ENCODE measurements at places on chromosomes 13 and 19.
A peak's percentile ranks its signal among the peaks of the same experiment; 100 is the strongest.

GRCh38 chr19:46861691-46862502, 1.1 kb downstream of the ARHGAP35 start:
- DNase-seq = no peak

GRCh38 chr19:1608359-1609102, 3.3 kb upstream of the UQCR11 start:
- DNase-seq = no peak

- no peak for DNase-seq
Observed at GRCh38 chr13:97582170-97582569, 148.2 kb downstream of the RAP2A start.

DNA sequence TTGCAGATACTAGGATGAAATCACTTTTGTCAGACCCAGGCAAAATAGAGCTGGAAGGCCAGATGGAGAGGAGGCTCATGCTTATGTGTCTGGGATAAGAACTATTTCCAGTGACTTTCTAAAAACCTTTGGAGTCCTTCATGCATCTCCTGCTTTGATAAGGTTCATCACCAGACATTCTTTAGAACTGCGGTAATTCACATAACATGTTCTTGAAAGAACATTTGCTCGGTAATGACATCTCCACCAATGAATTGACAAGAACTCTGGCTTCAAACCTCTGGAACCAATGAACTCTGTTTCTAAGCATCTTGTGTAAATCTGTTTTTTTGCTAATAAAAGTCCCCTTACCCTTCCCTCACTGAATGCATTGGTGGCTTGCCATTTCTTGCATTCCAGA, 112.0 kb upstream of the KL start:
- no peak for DNase-seq

GRCh38 chr13:108155185-108156106, 59.9 kb downstream of the LIG4 start:
- DNase-seq = peak; percentile 40

DNA sequence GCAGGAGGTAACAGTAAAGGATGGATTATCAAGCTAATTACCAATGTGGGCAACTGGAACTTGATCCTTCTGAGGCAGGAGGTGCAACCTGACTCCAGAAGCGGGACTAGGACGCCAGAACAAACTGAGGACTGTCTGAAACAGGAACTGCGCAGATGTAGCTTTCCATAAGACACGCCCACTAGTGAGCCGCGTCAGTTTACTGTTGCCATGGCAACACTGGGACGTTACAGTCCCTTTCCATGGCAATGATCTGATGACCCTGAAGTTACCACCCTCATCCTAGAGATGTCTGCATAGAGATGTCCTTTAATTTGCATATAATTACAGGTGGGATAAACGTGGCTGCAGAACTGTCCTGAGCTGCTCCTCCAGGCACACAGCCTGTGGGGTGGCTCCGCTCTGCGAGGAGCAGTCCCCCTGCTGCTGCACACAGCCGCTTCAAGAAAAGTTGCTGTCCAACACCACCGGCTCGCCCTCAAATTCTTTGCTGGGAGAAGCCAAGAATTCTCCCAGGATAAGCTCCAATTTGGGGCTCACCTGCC, 816.6 kb downstream of the UQCRFS1 start:
- DNase-seq = no peak

DNA sequence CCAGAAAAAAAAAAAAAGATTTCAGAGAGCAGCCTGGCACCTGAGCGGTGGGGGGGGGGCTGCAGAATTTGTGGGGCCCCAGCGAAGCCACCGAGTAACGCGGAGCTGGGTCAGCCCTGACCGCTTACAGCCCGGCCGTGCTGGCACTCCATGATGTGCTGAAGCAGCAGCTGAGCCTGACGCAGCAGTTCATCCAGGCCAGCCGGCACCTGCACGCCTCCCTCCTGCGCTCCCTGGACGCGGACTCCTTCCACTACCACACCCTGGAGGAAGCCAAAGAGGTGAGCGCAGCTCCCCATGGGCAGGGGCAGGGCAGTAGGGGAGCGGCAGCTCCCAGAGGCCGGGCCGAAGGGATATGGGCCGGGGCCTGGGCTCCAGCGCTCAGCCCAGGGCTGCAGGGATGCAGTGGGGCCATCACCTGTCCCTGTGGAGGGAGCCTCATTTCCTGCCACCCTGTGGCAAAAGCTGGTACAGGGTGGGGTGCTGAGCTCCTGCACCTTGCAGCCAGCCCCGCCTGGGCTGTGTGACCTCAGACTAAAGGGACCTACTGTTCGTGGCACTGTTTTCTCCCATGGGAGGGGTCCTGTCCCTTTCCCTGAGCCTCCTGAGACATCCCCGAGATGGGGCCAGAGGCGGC, 18.3 kb downstream of the C19orf44 start:
- DNase-seq = no peak

DNA sequence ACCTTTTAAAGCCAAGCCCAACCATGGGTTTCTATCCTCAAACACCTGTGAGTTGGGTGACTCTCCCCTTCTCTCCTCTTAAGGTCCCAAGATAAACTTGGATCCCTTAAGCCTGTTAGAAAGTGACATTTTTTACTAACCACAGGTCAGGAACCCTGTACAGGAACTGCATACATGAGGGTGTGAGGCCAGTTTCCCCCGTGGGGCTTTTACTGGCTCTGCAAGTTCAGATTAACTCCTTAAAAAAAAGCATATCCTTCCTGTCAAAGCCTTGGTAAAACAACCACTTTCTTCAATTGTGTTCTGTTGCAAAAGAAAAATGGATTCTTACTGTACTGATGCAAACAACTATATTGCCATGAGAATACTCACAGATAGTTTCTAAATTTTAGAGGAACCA, 2638.7 kb upstream of the PCDH20 start:
- DNase-seq = no peak

DNA sequence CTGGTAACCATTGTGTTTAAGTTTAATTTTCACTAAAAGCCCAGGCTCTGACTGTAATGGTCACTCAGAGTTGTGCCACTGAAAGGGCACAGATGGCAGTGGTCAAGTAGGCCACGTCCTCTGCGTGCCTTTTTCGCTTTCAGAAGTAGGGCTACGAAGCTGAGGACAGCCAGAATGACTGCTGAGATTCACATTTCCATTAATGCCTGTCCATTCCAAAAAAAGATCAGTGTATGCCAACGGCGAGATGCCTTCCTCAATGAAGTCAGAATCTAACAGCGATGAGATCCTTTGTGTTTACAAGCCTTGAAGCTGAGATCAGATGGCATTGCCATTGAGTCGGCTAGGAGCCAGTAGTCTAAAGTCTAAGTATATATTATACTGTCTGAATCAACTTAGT, 311.3 kb downstream of the FGF14 start:
- no peak for DNase-seq

DNA sequence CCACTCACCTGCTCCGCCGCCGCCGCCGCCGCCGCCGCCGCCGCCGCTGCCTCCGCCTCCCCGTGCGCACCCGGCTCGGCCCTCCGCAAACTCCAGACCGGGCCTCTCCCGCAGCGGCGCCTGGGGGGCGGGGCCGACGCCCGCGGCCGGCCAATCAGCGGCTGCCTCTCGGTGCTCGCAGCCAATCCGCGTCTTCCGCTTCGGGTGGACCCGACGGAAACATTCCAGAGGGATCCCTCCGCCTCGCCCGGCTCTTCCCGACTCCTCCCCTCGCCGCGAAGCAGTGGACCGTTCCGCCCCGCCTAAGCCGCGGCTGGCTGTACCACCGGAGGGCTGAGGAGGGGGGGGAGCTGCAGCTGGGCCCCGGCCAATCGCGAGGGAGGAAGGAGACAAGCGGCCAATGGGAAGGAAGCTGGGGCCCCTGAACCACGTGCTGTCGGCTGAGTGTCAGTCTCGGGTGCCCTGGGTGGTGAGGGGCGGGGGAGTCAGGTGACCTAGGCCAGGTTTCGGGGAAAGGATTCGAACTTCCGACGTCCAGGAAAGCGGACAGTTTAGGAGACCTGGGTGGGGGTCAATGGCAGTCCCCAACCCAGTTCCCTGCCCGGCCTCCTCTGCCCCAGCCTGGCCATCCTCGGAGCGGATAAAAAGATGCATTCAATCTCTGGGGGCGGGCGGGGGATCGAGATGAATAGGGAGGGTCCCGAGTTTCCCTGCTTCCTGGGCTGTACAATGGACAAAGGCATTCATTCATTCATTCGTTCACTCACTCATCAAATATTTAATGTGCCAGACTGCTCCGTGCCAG, at the start of gene GIPC1:
GIPC1 (minus strand) TSS at position 99 of the 805 bp plus-strand sequence. CDS start 13,151 bp downstream, outside the sequence.
- peak; percentile 72 for DNase-seq

GRCh38 chr19:47322058-47322457, 9.9 kb upstream of the C5AR2 start:
- DNase-seq = no peak

GRCh38 chr19:48746738-48747575, at the start of gene IZUMO1:
TSS of gene IZUMO1 (minus strand) at chr19:48746909. CDS start at chr19:48745859, 1,050 bp downstream.
- DNase-seq = no peak

- DNase-seq = no peak
Observed at GRCh38 chr19:8609279-8610040, 1.1 kb downstream of the ADAMTS10 start.

DNA sequence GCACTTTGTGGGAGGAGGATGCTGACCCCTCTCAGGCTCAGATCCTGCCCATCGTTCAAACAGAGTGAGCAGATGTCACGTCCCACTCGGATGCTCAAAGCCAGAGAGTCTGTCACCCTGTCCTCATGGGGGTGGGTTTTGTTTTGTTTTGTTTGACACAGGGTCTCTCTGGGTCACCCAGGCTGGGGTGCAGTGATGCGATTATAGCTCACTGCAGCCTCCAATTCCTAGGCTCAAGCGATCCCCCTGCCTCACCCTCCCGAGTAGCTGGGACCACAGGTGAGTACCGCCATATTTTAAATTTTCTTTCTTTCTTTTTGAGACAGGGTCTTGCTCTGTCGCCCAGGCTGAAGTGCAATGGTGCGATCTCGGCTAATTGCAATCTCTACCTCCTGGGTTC, 4.0 kb downstream of the ADGRE2 start:
- no peak for DNase-seq

DNA sequence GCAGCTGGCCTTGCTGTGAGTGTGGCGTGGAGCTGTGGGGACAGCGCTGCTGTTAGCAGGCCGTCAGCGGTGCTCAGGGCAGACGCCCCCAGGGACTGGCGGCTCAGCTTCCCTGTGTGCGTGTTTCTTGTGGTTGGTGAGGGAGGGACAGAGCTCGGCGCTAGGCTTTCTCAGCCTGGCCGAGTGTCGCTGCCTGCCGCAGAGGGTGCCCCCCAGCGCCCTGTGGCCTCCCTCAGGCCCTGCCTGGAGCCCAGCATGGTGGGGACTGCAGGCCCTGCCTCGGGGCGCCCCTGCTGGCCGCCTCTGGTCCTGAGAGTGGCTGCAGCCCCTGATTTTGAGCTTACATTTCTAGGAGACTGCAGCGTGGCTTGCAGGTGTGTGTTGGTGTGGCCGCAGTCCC, 35.5 kb downstream of the DOT1L start:
- no peak for DNase-seq

DNA sequence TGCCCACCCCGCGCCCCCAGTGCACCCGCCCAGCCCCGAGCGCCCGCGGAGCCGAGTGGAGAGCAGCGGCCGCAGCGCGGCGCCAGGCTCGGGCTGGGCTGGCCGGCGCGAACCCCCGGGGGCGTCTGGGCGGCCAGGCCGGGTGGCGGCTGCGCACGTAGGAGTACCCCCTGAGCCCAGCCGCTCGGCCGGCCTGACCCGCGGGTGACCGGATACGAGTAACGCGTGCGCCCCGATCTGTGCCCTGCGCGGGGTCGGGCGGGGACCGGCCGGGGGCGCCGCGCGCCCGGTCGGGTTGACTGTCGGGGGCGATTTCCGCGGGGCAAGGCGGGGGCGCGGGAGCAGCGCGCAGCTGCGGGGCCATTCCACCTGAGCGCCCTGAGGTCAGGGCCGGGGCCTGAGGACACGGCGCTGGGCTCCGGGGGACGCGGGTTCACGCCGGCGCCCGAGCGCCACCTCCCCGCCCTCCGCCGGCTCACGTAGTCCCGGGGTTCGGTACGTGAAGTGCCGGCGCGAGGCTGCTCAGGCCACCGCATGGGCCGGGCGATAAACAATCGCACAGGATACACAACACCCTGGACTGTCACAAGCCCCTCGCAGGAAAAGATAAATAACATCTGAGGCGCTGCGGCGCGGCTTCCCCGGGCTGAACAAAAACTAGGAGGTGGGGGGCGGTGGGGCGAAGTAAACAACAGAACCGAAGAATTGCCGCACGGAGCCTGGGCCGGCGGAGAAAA, 37.6 kb upstream of the FLT1 start:
- no peak for DNase-seq
